Right renal cortex interstitium (tissue), 3 donors: ENCODE measurements at places on chromosomes 2 and 18.

DNA sequence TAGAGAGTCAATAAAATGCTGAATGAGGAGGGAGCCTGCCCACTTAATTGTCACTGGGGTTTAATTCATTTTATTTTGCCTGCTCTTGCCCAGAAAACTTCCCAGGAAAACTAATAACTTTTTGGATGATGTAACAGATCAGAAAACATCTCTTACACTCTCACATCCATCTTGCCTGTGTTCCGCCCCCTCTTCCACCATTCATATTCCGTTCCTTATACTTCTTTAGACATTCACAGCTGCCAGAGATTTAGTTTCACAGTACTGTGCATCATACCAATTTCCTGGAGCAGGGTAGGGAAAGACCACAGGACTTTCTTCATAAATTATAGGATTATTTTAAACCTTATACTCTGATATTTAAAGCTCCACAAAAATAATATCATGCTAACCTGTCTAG, 776.1 kb upstream of the SOX11 start:
- no peak for DNase-seq

DNA sequence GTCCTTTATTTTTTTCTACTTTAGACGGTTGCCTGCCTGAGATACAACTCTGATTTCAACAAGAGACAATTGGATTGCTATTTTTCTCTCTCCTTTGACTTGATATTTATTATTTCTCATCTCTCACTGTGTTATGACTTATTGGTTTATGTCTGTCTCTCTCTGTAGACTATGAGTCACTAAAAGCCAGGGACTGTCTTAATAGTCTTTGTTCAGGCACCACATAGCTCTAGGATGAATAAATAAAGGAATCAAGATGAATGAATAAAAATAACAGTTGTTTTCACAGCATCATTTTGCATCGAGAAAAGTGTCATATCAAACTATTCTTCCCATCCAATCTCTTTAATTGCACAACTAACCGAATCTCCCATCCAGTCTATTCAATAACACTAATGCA, 31.4 kb upstream of the CD28 start:
- no peak for DNase-seq

- no peak for DNase-seq
Observed at GRCh38 chr2:102139851-102140250, 2.7 kb upstream of the IL1R1 start.

DNA sequence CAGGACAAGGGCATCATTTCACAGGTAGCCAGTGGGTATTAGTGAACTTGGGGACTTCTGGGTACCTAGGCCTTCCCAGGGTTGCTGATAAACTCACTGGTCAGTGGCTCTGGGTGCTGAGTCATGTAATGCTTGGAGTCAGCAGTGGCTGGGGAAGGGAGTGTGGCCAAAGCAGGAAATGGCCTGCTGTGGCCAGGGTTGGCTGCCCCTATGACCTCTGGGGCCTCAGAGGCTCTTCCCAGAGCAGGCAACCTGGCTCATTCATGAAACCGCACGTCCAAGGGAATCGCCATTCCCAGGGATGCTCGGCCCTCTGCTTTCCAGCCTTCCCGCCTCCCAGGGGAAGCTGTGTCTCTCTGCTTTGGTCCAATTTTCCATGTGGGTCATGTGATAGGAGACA, 294.9 kb downstream of the DYSF start:
- DNase-seq = no peak

DNA sequence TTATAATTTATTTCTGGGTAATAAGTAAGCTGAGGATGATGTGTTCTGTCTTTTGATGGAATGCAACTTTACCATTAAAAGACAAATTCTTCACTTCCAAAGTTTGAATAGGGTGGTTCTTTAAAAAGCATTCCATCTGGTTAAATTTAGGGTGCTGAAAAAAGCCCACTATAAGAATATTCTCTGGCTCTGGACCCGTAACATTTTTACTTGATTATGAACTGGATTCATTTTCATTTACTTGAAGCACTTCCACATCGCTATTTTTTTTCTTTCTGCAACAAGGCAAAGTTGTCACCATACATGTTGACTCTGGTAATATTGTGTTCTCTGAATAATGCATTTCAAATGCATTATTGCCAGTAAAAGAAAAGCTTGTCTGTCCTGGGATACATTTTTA, 344.6 kb downstream of the SATB2 start:
- DNase-seq = no peak

DNA sequence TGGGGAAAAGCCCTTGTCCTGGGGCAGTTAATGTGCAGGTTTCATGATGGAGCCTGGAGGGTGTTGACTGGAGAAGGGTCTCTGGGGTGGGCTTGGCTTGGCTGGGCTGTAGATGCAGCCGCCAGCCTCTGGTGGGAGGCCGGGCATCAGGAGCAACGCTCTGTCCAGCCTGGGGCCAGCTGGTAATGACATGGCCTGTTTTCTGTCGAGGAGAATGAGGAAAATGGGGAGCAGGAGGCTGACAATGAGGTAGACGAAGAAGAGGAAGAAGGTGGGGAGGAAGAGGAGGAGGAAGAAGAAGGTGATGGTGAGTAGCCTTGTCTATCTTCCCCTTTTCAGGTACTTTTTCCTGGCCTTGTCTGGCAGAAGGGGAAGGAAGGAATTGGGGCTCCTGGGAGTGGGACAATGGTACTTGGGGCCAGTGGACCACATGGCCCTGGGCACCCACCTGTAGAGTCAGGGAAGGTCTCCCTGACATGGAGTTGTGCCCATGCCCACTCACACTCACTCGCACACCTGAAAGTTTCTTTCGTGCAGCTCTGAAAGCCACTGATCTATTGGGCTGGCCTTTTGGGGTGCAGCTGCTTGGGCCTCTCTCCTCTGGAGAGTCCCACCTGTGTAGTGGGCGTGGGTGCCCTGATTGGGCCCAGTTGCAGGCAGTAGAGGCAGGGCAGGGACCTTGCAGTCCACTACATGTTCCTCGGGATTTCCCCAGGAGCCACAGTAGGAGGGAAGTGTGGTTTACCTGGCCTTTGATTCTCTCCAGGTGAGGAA, 3.5 kb downstream of the PTMA start:
- DNase-seq = no peak

DNA sequence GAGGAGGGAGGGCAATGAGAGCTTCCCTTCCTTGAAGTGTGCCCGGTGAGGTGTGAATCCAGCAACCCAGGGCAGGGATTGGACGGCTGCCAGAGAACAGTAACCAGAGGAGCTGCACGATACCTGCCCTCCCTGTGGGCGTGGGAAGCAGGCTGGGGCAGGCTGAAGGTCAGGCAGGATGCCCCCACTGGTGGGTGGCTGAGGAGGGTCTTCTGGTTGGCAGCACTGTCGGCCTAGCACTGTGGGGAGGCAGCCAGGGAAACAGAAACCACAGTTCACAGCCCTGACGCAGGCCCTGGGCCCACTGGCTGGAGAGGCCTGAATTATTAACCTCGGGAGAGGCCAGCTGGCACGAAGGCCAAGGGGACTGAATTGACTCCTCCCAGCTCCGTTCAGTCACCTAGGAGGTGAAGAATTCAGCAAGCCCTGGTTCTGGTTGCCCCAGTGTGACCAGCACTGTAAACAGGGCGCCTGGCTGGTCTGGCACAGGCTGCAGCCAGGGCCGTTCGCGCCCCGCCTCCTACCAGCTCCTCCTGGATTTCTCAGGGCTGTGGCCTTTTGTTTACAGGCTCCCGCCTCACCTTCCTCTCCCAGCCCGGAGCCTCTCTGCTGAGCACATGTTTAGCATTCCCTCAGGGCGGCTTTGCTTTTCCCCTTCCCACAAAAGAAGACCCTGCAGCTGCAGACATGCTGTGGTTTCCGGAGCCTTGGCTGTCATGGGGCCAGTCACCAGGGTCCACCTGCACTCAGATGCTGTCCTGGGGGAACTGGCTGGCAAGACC, 97.8 kb downstream of the B3GNT2 start:
- DNase-seq = peak; percentile 62

GRCh38 chr2:12852135-12852534, 135.4 kb downstream of the TRIB2 start:
- no peak for DNase-seq

DNA sequence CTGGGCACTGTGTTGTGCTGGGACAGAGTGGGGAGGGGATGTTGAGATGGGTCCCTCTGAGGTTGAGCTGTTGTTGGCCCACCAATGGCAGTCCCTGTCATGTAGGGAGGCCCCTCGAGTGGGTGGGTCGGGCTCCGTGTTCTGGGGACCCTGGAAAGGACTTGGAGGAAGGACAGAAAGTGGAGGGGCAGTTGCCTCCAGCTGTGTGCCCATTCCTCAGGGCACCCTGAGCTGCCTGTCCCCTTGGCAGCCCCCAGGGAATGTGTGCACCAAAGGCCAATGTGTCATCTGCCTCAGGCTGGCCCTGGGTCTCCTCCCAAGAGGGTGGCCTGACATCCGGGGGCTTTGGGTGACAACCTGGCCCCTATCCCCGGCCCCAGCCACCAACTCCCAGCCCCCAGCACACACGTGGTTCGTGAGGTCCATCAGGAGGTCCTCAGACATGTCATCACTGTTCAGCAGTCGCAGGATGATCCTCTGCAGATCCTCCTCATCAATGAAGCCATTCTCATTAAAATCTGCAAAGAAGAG, 57.7 kb downstream of the CIB4 start:
- DNase-seq = no peak

DNA sequence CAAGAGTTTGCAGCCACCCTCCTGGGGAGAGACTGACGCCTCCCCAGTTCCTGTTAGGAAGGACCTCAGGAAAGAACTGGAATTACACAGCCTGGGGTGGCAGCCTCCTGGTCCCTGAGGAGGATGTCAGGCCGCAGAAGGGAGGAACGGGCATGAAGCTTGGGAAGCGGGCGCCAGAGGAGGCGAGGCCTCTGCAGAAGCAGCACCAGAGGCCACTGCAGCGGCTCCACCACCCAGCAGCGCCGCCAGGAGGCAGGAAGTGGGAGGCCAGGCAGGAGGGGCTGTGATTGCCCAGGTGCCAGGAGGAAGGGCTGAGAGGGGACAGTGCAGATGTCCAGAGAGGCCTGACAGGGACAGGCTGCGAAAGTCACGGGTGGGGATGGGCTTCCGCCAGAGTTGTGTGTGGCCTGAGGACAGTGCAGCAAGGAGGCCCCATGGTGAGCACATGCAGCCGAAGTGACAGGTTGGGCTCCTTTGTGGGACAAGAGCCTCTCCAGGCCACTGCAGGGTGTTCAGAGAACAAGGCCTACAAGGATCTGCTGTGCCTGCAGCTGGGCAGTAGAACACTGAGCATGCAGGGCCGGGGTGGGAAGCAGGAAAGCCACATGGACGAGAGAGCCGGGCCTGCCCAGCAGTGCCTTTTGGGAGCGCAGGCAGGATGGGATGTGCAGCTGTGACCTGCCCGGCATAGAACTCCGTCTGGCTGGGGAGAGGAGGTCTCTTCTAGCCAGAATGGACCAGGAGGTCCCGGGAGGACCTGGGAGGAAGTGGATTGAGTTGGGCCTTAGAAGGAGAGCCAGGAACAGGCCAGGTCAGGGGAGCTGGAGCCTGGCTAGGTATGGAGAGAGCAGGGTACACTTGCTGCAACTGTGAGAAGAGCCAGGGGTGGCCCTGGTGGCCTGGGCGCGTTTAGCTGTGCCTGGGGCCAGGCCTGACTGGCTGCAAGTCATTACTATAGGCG, 39.1 kb upstream of the ALPP start:
- DNase-seq = no peak

GRCh38 chr18:73136134-73136533, 268.3 kb upstream of the NETO1 start:
- DNase-seq = no peak

DNA sequence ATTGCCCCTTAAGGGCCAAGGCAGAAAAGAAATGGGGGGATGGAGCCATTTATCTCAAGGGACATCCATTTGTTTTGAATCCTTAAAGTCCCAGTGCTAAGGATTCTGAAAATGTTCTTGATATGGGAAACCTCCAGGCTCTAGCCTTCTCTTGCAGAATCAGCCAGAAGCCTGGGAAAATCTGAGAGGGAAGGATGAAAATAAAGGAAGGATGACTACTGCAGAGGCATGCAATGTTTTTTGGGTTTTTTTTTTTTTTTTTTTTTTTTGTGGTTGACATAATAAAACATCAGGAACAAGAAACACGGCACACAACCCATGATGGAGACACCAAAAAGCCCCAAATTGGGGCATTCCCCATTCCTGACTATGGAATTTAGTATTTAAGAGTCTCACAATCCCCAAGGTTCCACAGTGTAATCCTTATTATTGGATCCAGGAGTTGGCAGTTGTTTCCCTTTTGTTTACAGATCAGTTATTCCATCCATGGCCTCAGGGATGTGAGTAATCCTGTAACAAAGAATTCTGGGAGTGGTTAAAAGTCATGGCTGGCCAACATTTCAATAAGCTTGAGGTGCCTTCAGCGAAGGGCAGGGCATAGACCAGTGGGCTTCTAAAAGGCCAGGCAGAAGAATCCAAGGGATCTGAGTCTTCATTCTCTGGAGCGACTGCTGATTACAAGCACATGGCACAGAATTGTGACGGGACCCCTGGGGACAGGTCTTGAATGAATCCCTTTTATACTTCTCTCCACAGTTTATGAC, 337.5 kb downstream of the GULP1 start:
- no peak for DNase-seq

DNA sequence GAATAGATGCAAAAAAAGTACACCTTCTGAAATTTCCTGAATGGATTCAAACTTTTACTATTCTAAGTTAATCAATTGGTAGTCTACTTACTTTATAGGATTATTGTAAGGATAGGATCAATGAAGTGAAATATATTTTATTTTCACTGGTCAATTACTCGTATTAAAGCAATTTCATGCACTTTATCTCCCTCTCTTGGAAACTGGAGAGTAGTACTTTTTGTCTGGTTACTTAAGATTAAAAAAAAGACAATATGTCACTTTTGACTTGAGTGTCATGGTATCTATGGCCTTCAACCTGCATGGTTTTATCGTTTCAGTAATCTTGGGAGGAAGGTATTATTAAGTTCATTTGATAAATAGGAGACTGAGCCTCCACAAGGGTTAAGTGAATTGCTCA, 1.0 kb upstream of the KYNU start:
- DNase-seq = no peak

- DNase-seq = no peak
Observed at GRCh38 chr18:37734406-37734805, 168.8 kb upstream of the CELF4 start.

DNA sequence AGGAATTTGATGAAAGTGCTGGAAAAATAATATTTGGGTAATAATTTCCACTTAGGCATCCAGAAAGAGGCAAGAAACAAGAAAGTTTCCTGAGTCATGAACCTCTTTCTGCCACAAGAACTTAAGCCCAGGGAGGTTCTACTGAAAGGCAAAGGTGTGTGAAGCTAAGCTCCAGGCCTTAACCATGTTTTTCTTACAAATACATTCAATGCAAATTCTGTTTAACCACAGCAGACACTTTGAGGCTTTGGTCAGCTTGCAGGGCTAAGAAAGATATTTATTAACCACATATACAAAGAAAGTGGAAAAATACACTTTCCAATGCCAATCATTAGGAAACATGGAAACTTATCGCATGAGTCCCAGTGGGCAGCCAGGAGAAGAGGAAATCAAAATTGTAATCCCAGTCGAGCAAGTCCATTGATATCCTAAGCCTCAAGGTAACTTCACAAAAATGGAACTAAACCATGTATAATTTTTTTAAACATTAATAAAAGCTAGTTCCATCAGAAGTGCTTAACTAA, 68.3 kb downstream of the PIEZO2 start:
- no peak for DNase-seq

GRCh38 chr2:144924827-144925226, 404.9 kb upstream of the ZEB2 start:
- no peak for DNase-seq
